ENCODE measurements at places on chromosomes 2 and 18.

GRCh38 chr18:58221060-58221725 is 177.2 kb downstream of the NEDD4L start:
- DNase-seq, result no peak

GRCh38 chr2:166451468-166451867 is 42.6 kb downstream of the SCN7A start:
- DNase-seq, result no peak

DNA sequence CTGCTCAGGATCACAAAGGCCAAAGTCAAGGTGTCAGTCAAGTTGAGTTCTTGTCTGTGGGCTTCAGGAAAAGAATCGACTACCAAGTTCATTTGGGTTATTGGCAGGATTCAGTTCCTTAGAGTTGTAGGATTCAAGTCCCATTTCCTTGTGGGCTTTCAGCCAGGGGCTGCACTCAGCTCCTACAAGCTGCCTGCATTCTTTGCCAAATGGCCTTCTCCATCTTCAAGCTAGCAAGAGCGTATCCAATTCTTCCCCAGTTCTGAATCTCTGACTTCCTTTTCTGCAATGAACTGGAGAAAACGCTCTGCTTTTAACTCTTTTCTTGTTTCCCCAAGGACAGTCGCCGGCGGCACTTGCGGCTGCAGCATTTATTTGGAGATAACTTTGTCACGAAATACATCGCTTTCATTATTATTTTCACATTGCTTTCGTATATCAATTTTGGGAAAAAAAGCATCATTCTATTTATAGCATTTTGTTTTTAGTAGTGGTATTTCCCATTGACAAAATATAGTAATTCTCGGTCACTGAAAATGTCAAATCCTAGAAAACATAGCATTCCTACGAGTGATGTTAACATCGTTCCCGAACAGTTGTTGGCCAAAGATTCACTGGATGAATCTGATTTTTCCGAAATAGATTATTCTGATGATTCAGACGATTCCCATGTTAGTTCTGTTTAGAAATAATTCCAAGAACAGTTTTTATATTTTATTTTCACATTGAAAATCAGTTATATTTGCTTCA is 59.6 kb upstream of the SERPINE2 start:
- DNase-seq, result no peak

GRCh38 chr2:207253666-207254345 is 88.1 kb upstream of the KLF7 start:
- no peak for DNase-seq

DNA sequence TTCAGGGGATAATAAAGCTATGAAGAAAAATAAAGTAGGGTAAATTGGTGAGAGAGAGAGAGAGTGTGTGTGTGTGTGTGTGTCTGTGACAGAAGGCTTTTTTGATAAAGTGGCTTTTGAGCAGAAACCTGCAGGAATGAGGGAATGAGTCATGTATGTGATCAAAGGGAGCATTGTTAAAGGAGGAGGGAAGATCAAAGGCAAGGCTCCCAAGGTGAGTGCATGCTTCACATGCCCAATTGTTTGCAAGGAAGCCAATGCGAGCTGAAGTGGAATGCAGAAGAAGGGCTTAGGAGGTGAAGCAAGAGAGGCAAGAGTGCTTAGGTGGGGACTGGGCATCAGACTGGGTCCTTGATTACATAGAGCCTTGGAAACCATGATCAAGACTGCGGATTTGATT is 96.8 kb downstream of the DNAH6 start:
- no peak for DNase-seq

DNA sequence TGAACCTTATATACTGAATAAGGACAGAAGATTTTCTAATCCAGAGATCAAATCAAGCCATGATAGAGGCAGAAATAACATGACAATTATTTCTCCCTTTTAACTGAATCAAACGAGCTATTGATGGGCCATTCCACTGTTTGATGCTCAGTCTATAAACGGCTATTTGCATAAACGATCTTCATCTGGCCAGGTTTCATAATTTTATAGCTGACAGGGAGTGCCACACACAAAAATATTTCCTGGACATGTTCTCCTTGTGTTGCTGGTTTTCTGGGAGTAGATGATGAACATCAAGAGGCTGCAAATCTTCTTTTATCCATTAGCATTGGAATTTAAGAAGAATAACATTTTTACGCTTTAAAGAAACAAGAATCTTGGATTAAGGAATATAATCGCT is 63.1 kb downstream of the ACVR1C start:
- DNase-seq, result no peak

GRCh38 chr2:19207452-19207851 is 151.0 kb downstream of the OSR1 start:
- no peak for DNase-seq

GRCh38 chr18:47175283-47175897 is 774 bp downstream of the IER3IP1 start:
- no peak for DNase-seq

- no peak for DNase-seq
Observed at GRCh38 chr2:1751767-1752725, 7.7 kb upstream of the PXDN start.

- no peak for DNase-seq
Observed at GRCh38 chr2:230069402-230069801, 678 bp upstream of the SLC16A14 start.

GRCh38 chr2:21627938-21628337 is 504.2 kb downstream of the TDRD15 start:
- no peak for DNase-seq

DNA sequence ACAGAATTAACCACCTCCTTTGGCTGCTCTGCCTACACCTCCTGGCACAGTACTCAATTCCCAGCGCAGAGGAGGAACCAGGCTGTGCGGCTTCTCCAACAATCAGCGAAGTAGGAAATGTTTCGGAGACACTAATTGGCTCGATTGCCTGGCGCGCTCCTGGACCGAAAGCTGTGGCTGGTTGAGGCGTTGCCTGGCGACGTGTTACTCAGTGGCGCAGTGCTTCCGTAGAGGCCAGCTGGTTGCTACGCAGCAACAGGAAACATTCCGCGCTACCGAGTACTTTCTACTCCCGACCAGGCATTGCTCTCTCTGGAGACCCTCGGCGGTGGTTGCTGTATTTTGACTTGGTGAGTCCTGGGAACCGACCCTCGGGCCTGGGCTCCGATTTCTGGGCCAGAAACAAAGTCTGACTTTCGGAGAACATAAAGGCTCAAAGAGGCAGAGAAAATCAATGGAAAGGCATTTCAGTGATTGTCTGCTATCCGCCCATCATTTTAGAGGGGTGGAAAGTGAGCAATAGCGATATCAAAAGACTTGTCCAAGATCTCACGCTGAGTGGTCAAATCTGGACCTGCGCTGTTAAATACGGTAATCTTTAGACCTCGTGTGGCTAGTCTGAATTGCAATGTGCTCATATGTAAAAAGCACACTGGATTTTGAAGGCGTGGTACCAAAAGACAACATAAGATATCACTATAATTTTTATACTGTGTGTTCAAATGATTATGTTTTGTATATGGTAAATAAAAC is at the start of gene DNAH6:
TSS of gene DNAH6 (plus strand) at position 265 of the 753 bp plus-strand sequence. CDS start 1,329 bp downstream, outside the sequence.
- peak; percentile 62 for DNase-seq

- no peak for DNase-seq
Observed at GRCh38 chr2:160634436-160634835, 140.8 kb upstream of the RBMS1 start.

DNA sequence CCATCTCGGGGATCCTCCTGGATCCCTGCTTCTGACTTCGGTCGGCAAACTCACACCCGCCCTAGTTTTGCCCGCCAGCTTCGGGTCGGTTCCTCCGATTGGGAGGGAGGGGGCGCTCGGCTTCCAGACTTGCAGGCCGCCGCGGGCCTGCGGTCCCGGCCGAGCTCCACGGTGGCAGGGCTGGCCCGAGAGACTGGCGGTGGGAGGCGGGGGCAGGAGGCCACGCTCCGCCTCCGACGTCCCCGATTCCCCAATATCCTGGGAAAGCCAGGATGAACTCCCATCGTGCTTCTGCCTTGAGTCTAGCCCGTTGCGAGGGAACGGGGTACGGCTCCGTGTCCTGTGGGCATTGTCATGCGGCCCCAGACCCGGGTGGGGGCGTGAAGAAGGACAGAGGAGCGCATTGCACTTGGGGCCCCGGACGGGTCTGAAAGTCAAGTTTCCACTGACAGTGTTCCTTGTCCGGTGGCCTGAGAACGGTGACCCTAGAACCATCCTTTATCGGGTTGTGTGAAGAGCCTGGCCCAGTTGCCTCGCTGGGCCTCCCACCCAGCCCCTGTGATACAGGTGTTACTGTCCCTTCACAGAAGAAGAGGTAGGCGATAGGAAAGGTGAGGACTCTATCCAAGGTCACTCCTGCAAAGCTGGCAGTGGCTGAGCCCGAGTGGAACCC is 2.4 kb upstream of the INHBB start:
- DNase-seq, result peak; percentile 16

DNA sequence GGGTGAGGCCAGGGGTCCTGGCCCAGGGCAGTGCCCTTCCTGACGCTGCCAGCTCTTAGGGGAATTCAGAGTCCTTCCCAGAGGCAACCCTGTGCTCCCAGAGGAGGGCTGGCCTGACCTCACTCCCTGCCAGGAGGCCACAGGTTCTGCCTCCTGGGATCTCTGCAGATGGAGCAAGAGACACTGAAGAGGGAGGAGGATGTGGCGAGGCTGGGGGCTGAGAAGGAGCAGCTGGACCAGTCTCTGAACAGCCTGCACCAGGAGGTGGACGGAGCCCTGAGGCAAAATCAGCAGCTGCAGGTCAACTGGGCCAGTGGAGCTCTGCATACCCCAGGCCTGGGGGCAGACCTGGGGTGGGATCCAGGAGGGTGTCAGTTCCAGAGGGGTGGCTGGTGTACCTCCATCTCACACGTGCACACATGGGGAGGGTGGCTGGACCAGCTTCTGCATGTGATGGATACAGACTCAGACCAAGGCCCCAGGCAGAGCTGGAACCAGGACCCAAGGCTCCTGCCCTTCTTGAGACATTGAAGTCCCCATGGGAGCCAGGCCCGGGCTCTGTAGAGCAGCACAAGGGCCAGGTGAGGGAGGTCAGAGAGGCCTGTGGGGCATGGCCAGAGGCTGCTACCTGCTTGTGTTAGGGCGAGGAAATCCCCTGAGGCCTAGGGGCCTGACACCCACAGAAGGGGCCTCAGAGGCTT is 9.7 kb upstream of the SNED1 start:
- no peak for DNase-seq

GRCh38 chr18:27996801-27997272 is 180.1 kb downstream of the CDH2 start:
- no peak for DNase-seq

GRCh38 chr2:224901121-224901676 is 141.1 kb downstream of the DOCK10 start:
- DNase-seq, result no peak

DNA sequence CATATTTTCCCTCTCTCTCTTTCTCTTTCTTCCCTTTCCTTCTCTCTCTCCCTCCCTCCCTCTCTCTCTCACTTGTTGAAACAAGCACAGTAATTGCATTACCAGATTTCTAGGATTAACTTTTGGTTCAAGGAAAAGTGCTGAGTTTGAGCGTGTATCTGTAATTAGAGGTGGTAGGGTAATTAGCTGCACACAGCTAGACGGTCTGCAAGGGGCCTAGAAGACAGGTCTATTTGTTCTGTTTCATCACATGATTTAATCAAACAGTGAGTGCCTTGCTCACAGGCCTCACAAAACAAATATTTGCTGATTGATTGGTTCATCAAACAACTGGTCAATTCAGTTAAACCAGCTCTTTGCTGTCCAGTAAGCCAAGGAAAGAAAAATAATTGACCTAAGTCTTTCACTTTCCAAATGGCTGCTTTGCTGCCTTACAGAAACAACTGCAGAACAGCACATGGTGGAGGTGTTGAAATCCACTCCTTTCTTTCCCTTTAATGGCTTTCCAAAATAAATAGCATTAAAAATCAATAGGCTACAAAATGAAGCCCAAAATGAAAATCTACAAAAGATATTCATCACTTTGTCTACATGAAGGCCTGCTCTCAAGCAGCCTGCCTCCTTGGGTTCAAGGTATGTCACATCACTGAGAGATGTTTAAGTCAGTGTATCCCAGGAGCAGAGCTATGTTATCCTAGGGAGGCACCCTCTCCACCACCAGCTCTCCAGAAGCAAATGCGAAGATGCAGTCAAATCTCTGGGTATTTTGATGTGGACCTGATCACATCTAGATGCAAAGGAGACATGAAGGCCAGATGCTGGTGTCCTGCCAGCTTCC is 264.4 kb upstream of the SIX2 start:
- DNase-seq, result no peak

DNA sequence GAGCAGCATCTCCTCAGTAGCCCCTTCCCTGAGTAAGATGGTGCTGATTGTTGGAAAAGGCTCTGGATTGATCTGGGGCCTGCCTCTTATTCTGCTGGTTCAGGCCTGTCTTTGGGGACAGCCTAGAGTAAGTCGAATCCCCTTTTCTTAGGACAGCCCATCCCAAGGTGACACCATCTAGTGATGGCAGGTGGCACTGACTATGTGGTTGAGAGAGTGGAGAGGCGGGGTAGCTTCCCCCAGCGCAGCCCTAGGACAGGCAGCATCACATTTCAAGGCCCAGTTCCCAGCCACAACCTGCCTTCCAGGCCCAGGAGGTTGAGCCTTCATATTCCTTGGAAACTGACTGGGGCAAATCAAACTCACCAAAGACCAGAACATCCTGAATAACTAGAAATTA is 69.1 kb upstream of the B3GNT7 start:
- DNase-seq, result no peak

DNA sequence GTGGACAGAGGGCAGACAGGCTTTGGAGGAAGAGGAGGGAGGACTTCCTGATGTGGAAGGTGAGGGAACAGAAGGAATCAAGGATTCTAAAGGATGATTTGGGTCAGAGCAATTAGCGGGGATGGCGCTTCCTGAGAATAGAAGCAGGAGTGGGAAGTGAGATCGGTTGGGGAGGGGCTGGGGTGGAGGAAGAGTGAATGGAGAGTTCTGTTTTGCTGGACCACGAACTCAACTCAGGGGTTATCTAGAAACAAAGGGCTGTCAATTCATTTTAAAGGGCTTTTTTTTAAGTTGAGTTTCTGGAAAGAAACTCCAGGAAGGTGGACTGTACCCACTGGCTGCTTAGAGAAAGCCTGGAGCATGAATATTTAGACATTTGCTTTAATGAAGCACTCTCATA is 54.9 kb downstream of the BCL2L11 start:
- no peak for DNase-seq

Measured in stimulated activated CD4-positive, alpha-beta T cell treated with anti-CD3 and anti-CD28 coated beads, Interleukin-15, amount 100 ng/mL, for 1 hour (primary cell).